ENCODE measurements at places on chromosomes 1 and 21.

GRCh38 chr1:175015243-175015642, 8.0 kb downstream of the MRPS14 start:
- DNase-seq = no peak

GRCh38 chr1:233361876-233362275, 34.4 kb downstream of the MAP3K21 start:
- no peak for DNase-seq

DNA sequence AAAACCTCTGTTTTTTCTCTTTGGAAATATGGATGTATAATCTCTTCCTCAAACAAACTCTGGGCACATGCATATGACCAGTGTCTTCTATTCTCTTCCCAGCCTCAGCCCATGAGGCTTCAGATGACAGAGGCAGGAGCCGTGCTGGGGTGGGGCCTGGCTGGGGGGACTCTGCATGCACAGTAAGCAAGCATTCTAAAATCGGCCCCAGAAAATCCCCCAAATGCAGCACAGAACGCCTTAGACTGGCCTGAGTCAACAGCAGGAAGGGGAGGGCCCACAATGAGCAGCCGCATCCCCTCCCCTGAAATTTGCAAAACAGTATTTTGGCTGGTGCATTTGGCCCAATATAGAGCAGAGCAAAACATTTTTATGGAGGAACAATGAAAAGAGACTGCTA, 47.8 kb downstream of the ITPKB start:
- no peak for DNase-seq

GRCh38 chr1:113072757-113073478, at the start of gene LRIG2:
Gene LRIG2 (plus strand): TSS chr1:113073198. CDS start chr1:113073407, 209 bp downstream.
- peak; percentile 94 for DNase-seq

- DNase-seq = no peak
These were observed 18.8 kb downstream of the AVPR1B start for GRCh38 chr1:206098242-206098919.

DNA sequence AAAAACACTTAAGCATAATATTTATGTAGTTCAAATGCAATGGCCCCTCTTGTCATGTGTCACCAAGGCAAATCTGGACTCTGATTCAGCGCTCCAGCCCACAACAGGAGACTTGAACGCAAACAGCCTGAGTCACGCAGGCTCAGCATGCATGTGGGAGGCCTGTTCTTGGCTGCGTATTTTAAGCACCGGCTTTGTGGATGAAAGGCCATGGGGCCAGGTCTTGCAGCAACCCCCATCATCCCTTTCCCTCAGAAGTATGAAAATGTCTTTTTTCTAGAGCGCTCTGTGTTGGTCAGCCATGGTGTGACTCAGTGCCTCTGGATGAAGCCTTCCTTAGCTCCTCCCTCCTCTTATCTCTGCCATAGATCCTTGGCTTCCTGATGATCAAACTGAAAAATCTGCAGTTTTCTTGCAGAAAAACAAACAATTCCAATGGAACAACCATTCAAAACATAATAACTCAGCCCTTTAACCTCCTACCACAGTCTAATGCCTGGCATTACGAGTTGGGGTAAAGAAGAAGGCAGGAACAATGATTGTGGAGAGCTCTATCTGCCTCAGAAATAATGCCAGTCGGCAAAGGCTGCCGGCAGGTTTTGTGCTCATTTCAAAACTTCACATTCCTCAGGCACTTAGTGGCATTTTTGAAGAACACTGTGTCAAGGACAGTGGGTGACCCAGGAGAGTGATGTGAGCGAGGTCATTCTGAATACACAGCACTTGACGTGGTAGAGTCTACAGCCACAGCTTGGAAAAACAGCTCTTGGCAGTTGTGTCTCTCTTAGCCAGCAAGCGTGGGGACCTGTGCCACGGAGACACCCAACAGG, 167.5 kb downstream of the CLIC6 start:
- DNase-seq = no peak

- DNase-seq = no peak
These were observed 303.6 kb downstream of the PTPRC start for GRCh38 chr1:198942466-198942865.

DNA sequence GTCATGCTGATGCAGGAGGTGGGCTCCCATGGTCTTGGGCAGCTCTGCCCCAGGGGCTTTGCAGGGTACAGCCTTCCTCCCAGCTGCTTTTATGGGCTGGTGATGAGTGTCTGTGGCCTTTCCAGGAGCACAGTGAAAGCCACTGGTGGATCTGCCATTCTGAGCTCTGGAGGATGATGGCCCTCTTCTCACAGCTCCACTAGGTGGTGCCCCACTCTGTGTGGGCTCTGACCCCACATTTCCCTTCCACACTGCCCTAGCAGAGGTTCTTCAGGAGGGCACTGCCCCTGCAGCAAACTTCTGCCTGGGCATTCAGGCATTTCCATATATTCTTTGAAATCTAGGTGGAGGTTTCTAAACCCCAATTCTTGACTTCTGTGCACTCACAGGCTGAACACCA, 1188.6 kb downstream of the MRPL39 start:
- no peak for DNase-seq

GRCh38 chr1:182069028-182069466, 7.5 kb upstream of the ZNF648 start:
- peak; percentile 8 for DNase-seq

GRCh38 chr1:156144742-156145141, 8.6 kb upstream of the SEMA4A start:
- no peak for DNase-seq

GRCh38 chr1:213953806-213954205, 34.0 kb upstream of the PROX1 start:
- no peak for DNase-seq

DNA sequence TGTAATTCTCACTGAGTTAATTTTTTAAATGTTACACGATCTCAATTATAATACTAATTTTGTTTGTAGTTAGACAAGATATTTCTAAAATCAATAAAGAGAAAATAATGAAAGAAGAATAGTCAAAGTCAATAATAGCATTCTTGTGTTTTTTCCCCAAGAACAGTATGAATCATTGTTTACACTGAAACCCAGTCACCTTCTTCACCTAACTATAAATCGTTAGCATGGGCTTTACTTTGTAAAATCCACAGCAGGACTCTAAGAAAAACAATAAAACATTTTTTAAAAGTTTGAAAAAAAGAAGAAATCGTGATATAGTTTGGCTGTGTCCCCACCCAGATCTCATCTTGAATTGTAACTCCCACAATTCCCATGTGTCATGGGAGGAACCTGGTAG, 234.6 kb upstream of the LYPLAL1 start:
- no peak for DNase-seq

- no peak for DNase-seq
These were observed 1.7 kb upstream of the BMP8A start for GRCh38 chr1:39489567-39490239.

- no peak for DNase-seq
These were observed 29.4 kb downstream of the QSOX1 start for GRCh38 chr1:180184041-180184440.

DNA sequence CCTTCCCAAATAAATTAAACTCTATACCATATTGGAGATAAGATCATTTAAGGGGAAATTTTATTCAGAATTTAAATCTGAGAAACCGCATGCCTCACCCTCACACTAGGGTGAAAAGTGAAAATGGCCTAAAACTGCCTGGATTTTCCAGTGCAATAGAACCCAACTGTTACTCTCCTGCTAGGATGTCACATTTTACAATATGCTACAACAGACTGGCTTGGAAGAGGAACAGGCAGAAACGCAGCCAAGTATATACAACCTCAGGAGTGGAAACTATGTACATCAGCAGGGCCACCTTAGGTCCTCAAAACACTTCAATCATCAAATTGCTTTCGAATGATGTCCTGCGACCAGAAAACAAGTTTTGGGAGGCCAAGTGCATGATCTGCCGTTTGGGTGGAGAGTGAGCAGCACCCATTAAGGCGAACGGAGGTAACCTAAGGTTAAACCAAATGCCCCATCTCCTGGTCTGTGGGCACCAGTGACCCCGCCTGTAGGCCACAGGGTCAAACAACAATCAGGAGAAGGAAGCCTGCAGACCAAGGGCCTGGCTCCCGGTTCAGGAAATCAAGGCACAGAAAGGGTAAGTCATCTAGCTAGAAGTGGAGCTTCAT, 4.9 kb downstream of the RCAN1 start:
- DNase-seq = no peak

- no peak for DNase-seq
These were observed 31.6 kb downstream of the MAPKAPK2 start for GRCh38 chr1:206716159-206716869.

- DNase-seq = no peak
These were observed 172.0 kb upstream of the KIAA0040 start for GRCh38 chr1:175364424-175365076.

All from activated T-helper 1 cell treated with anti-CD3 and anti-CD28 coated beads, Interleukin-2, amount 50 U/mL, for 16 hours (primary cell).